Activated T-cell treated with anti-CD3 and anti-CD28 coated beads, Interleukin-2, amount 50 U/mL, for 4 hours (primary cell): ENCODE measurements at places on chromosomes 6 and 20. TPM values are rescaled to one million over a fixed set of nuclear protein-coding genes. Genes with fewer than 3 reads are reported as not detected.

Gene KCNG1
- total RNA-seq: 10.2 TPM

Gene EPB41L1
- 0.50 TPM for total RNA-seq

DNA sequence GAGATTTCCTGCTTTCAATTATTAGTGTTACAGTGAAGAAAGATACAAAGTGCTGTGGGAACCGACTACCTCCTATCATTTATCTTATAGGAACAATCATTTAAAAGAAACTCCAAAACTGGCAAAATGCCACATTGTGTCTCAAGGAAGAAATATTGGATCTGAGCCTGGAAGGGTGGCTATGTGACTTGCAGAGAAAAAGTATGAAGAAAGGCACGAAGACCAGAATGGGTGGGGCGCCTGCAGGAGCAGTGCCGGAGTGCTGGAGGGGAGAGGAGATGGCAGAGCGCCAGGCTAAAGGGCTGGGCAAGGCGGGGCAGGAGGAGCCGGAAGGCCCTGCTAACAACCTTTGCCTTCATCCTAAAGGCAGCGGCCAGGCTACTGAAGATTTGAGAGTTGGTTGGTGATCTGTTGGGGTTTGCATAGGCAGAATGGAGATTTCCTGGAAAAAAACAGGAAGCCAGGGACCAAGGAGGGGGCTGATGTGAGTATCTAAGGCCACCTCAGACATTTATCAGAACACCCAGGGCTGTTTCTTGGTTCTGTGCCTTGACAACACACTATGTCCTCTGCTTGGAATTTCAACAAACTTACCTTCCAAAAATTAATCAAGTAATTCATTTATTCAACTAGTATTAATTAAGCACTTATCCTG lies 125.6 kb downstream of the MAFB start:
- DNase-seq: no peak

- no peak for DNase-seq
Observed at GRCh38 chr20:2381303-2381702, 602 bp downstream of the TGM6 start.

DNA sequence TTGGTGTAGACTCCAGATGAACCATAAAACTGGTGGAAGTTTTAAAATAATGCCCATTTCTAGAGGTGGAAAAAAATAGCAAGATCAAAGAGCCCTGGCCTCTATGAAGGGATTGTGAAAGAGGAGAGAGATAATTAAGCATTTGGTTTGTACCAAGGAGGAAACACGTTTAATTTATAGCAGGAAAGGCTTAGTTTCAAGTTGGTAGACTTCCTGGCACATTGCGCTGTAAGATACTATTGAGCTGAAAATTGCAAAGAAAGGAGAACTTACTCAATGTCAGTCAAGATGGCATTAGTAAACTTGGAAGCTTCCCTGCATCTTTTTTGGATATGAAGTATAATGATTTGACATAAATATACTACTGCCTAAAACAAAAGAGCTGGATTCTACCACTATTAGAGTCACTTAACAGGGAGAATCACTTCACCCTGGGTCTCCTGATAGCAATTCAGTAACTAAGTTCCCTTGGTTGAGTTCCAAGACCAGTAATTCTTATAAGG lies 24.4 kb downstream of the MARCKS start:
- no peak for DNase-seq

DNA sequence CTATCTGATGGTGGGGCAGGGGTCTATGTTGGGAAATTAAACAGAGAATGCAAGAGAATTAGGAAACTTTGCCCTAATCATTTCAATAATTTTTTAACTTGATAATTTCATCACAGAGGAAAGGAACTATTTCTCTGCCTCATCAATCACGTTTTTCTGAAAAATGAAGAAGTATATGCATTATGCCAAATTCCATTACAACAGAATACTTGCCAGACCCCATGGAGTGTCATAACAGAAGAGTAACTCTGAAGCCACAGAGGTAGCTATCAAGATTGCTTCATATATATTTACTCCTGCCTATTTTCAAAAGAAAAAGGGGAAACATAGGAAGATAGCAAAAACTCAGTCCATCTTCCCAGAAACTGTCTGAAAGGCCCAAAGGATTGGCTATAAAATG lies 5.7 kb upstream of the USP49 start:
- DNase-seq: no peak

GRCh38 chr20:3803854-3804253 lies 7.7 kb downstream of the CDC25B start:
- DNase-seq: no peak

- DNase-seq: no peak
Observed at GRCh38 chr6:17972074-17972952, 15.1 kb downstream of the KIF13A start.
